ENCODE measurements at places on chromosomes 7 and 10.

DNA sequence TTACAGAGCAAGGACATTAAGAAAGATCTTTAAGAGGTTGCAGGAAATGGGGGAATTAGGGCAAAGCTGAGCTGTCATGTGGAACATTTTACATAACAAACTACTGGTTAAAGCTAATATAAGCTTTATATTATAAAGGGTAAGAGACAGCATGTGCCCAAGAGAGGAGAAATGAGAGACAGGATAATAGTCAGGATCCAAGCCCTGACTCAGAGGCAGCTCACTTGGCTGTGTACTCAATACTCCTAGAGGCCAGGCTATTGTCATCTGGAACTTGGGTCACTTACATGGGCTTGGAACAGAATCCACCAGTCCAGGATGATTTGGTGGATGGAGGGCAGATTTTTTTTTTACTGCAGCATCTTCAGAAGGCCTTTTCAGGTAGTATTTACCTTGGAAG is 418.6 kb upstream of the ZMIZ1 start:
- DNase-seq = no peak

GRCh38 chr10:2944788-2945187 is 122.6 kb upstream of the PFKP start:
- DNase-seq = no peak

- no peak for DNase-seq
These were observed 304.9 kb downstream of the SUGCT start for GRCh38 chr7:40439686-40440085.

DNA sequence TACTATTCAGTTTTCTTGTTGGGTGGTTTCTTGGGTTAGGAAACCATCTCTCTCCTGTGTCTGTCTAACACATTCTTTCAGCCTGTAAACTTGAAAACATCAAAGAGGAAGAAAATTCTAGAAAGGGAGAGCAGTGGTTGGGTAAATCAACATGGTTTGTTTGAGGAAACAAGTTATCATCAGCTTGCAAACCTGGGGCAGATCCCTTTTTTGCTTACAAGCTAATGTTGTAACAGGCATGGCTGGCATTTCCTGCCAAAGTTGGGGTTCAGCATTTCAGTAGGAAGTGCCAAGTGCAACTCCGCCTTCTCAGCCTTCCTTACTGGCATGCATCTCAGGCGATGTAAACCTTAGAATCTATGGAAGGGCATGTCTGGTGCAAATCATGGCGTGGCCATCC is 112.6 kb downstream of the EEPD1 start:
- no peak for DNase-seq

DNA sequence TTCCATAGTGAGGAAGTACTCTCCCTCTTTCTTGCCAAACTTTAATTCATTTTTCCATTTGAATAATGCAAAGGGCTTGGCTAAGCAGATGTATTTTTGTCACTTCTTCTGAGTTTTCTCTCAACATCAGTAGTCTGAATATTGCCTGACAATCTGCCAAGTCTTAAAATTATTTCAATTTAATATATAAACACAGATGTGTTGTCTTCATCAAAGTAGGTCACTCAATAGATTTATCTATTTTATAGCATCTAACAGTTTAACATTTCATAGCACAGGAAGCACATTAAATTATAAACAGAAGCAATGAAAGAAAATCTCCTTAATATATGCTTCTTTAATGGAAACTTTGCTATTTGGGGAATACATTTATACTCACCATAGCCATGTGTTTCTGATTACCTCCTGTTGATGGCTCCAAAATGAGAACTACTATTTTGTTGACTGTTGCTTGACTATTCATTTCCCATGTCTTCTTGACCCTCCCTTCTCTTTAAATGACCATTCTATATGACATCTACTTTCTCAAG is 4.5 kb downstream of the CPED1 start:
- DNase-seq = no peak

- DNase-seq = no peak
These were observed 5.3 kb downstream of the CYP26C1 start for GRCh38 chr10:93065675-93066543.

- DNase-seq = no peak
These were observed 12.3 kb upstream of the IFT22 start for GRCh38 chr7:101333912-101334311.

Data from Jurkat, Clone E6-1 (cell line).